ENCODE measurements at places on chromosomes 16 and 17. TPM values are rescaled to one million over a fixed set of nuclear protein-coding genes. Genes with fewer than 3 reads are reported as not detected.

PRCD gene
- total RNA-seq, result 1.9 TPM

TRPV3 gene
- total RNA-seq, result 0.56 TPM

OR1F1 gene
- total RNA-seq, result not detected

ZNF23 gene
- 3.9 TPM for total RNA-seq

GJD3 gene
- total RNA-seq, result 1.5 TPM

DNAJA3 gene
- total RNA-seq, result 52.2 TPM

SMYD4 gene
- 12.6 TPM for total RNA-seq

ARSG gene
- total RNA-seq, result 16.9 TPM

ZG16B gene
- not detected for total RNA-seq

LITAFD gene
- not detected for total RNA-seq

P2RX1 gene
- total RNA-seq, result 7.3 TPM

CHST5 gene
- total RNA-seq, result 0.56 TPM

CNTROB gene
- 42.9 TPM for total RNA-seq
